ENCODE measurements at places on chromosomes 5 and 9.

DNA sequence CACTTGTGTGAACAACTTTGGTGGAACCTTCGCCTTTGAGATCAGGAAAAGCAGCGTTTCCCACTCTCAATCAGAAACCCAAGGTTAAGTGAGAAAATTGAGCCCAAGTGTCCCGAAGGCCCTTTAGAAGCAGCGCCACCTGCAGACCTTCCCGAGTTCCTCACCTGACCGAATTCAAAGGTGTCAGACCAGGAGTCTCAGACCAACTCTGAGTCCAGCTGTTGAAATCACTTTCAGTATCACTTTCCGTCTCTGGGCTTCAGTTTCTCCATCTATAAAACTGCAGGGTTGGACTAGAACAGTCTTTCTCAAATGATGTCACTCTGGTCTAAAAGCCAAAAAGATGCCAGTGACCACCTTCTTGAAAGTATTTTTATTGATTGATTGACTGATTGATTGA, 31.7 kb upstream of the GRHPR start:
- DNase-seq, result no peak

DNA sequence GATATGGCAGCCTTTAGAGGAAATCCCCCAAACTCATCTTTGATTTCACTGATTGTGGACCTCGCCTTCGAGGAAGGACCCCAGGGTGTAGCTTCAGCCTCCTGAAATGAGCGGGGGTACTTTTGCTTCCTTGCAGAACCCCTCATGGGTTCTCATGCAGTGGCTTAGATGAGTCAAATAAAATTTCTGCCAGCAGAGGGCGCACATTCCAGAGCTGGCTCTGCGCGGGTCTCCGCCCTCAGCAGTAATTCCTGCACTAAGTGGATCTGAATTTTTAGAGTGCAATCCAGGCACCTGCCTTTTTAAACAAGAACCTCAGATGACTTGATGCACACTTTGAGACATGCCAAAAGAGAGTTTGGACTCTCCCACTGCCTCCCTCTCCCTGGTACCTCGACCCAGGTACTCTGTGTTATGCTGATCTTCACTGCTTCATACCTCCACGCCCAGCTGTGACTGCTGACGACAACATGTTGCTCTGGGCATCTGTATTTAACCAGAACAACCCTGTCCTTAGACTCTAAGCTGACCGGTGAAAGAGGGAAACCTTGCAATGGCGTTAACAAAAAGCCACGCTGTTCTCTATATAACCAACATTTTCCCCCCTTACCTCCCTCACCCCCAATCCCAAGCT, 7.3 kb downstream of the EGFLAM start:
- peak; percentile 2 for DNase-seq

DNA sequence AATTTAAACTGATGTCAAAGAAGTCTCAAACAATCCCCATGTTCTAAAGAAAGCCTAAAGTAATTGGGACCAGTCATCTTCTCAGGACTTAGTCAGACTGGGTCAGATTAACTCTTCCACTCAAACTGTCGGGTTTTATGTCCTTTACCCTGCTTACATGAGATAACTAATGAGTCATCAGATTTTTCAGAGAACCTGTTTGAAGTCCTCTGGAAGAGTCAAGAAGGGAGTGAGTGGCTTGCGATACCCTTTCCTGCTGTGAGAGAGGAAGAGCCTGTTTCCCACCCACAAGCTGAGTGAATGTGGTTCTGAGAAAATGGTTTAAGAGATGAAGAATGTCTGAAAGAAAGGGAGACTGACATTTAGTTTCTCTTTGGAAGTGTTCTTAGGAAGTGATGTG, 1866.7 kb upstream of the C9orf72 start:
- peak; percentile 1 for DNase-seq

- DNase-seq, result no peak
Measured at GRCh38 chr9:133375116-133375723, 640 bp downstream of the SURF4 start.

GRCh38 chr5:14483504-14484157, 98.0 kb upstream of the OTULINL start:
- DNase-seq, result no peak

- DNase-seq, result no peak
Measured at GRCh38 chr9:124044448-124044847, 32.9 kb downstream of the LHX2 start.

DNA sequence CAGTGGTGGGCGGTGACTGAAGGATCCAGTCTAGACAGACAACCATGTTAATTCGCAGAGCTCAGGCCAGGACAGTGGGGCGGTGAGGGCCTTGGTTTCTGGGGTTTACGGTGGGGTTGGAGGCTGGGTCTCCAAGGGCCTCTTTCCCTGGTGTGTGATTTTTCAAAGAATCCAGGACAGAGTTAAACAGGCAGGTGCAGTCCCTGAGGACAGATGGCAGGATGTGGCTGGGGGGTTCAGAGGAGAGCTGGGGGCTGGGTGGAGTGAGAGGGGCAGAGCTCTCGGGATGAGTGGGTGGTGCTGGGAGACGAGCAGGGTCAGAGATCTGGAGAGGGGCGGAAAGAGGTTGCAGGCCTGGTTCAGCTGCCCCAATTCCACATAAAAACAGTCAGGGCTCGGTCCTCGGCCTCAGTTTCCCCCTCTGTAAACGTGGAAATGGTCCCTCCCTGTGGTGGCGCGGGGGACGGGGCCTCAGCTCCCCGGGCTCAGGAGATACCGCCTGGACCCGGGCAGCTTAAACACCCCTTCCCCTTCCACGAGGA, 145.9 kb downstream of the GAPVD1 start:
- DNase-seq, result no peak

DNA sequence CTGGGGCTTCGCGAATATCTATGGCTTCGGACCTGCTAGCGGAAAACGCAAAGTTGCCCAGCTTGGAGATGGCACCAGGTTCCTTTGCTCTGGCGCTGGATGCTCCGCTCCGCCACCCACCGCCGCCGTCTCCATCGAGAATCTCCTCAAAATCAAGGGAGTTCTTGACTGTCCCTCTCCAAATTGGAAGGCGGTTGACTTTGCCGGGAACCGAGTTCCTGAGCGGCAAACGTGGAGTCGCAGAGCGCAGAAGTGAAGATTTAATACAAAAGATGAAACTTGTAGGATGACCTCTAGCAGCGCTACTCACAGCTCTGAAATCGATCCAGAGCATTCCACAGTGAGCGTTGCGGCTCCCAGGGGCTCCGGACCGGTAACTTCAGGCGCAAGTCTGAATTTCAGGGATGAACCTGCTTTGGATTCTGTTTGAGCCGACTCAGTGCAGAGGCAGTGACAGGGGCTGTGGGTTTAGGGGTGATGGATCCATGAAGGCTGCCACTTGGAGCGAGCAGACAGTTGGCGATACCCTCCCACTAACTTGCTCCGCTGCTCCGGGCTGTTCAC, 1641.5 kb upstream of the C9orf72 start:
- DNase-seq, result no peak

Measured in bone marrow (tissue), 2 donors.